ENCODE measurements at places on chromosomes 16 and 17.

DNA sequence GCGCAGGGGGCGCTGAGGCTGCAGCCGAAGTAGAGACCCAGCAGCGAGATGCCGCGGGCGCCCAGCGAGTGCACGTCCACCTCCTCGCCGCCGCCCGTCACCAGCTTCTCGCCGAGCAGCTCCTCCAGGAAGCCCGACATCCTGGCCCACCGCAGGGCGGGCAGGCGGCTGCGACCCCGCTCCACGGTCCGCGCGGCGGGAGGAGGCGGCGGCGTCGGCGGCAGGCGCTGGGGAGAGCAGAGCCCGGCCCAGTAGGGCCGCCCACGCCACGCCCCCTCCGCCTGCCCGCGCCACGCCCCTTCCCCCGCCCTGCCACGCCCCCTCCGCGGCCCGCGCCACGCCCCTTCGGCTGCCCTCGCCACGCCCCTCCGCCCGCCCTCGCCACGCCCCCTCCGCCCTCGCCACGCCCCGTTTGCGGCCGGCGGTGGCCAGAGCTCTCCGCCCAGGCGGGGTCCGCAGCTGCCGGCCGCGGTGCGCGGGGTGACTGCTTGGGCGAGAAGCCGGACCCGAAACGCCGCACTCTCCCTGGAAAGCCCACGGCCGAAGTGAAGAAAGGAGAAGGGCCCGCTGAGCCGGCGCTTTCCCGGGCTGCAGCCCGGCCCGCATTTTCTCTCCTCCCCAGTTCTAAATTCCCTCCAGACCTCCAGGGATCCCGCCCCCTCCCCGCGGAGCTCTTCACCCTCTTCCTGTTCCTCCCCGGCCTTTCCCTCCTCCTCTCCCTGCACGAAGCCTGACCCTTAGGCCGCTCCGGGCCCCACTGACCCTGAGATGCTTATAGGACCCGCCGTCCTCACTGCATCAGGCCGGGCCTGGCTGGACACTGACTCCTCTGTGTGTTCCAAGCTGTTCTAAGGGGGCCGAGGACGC, at the start of gene NXN:
NXN (minus strand) TSS at position 238 of the 867 bp plus-strand sequence.
- DNase-seq: no peak

- DNase-seq: no peak
Measured at GRCh38 chr16:62177351-62178203, 141.3 kb upstream of the CDH8 start.

GRCh38 chr16:87824016-87824990, 45.0 kb downstream of the SLC7A5 start:
- no peak for DNase-seq

GRCh38 chr17:55606488-55606815, 95.2 kb upstream of the SMIM36 start:
- no peak for DNase-seq

- DNase-seq: no peak
Measured at GRCh38 chr17:28196636-28197035, 122.4 kb upstream of the TMEM97 start.
